ENCODE measurements at places on chromosomes 11 and 22. TPM values are rescaled to one million over a fixed set of nuclear protein-coding genes. Genes with fewer than 3 reads are reported as not detected.

- DNase-seq = no peak
Observed at GRCh38 chr11:116918925-116919655, 81.7 kb upstream of the APOA1 start.

Gene RAPSN
- 0.68 TPM for total RNA-seq

DNA sequence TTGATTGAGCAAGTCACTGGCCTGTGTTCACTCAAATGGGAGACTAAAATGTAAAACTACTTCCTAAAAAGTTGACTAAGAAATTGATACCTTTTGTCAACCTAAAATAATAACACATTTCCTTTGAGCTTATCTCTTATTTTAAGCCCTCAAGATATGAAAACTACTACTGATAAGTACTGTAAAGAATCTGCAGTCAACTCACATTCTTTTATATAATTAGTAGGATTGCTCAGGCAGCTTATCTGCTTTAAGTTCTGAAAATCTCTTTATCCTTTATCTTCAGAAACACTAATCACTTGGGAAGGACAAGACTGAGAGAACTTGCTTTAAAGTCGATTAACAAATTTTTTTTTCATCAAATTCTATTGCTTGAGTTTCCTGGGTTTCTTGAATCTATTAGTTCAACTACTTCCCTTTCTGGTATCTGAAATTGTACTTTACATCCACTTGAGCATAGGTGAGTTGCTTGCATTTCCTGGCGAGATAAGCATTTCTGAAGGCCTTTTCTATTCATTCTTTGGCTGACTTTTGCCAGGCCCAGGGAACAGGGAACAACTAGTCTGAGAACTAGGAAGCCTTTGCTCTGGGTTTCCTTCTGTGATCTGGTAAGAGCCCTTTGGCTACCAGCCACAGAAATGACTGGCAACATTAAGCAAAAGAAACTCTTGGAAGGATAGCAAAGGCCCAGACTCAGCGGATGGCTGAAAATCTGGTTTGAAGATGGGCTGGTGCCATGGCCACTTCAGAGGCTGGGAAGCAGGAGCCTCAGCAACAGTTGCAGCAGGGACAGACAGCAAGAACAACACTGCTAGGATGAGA is 19.3 kb upstream of the CSRP3 start:
- no peak for DNase-seq

DNA sequence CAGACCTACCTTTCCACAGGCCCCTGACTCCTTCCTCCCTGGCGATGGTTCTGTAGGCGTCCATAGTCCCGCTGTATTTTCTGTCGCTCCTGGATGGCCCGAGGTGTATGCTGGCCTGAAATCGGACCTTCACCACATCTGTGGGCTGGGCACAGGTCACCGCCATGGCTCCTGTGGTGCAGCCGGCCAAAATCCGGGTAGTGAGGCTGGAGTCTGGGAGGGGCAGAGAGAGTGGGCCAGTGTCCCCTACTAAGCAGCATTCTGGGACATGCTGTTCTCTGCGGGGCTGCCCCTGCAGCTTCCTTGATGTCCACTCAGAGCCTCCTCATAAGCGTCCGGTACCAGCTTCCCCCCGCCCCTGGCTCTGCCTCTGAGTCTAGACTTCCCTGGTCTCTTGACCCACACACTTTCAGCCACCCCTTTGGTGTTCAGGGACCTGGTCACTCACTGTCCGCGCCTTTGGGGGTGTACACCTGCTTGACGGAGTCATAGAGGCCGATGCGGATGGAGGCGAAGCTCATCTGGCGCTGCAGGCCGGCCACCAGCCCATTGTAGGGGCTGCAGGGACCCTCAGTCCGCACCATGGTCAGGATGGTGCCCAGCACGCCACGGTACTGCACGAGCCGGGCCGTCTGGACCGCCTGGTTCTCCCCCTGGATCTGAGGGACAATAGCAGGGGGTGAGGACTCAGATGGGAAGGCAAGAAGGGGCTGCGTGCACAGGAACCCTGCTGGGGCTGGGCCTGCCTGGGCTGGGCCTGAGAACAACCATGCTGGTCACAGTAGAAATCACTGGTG is 3.0 kb downstream of the UCP3 start:
- DNase-seq = no peak

Gene MRPL40
- 27.8 TPM for total RNA-seq

DNA sequence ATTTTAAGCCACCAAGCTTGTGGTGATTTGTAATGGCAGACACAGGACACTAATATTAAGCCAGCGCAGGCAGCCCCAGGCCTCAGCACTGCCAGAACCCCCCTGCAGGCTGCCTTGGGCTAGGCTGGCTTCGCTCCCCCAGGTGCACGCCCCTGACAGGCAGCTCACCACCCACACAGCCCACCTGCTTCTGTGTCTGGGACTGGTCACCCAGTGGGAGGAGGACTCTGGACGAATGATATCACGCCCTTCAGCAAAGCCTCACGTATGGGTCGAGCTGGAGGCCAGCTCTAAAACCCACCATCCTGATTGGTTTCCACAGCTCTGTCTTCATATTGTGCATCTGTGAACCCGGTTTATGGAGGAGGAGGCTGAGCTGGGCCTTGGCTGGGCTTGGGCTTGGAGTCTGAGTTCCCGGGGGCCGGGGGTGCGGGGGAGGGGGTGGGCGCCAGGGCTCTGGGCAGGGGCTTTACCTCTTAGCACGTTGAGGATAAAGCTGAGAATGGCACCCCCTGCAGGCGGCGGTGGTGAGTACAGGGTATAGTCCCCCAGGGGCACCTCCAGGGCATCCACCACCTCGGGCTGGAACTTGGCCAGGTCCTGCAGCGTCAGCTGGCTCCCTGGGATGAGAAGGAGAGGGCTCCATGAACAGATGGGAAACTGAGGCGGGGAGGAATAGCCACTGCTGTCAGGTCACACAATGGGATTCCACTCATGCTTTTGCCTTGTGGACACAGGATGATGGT is 13.8 kb downstream of the GGT5 start:
- DNase-seq = peak; percentile 61

DNA sequence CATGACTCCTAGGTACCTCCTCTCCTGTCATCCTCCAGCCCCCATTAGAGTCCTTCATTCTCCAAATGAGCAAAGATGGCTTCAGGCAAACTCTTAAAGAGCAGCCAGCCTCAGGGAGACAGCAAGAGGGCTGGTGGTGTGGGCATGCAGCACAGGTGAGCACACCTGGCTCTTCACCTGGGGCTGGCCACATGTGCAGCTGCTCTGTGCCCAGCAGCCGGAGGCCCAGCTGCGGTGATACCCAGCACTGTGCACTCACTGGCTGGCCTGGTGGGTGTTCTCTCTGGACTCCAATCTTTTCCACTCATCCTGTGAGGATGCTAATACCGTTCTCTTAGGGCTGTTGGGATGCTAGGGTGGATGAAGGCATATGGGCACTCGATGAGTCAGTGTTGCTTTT is 106.1 kb upstream of the PARVA start:
- DNase-seq = no peak

GRCh38 chr22:38484244-38484643 is 16.3 kb downstream of the KDELR3 start:
- DNase-seq = no peak

GRCh38 chr11:62905296-62905695 is 15.9 kb downstream of the CHRM1 start:
- DNase-seq = no peak

- no peak for DNase-seq
Observed at GRCh38 chr11:130876931-130877915, 39.1 kb downstream of the SNX19 start.

DNA sequence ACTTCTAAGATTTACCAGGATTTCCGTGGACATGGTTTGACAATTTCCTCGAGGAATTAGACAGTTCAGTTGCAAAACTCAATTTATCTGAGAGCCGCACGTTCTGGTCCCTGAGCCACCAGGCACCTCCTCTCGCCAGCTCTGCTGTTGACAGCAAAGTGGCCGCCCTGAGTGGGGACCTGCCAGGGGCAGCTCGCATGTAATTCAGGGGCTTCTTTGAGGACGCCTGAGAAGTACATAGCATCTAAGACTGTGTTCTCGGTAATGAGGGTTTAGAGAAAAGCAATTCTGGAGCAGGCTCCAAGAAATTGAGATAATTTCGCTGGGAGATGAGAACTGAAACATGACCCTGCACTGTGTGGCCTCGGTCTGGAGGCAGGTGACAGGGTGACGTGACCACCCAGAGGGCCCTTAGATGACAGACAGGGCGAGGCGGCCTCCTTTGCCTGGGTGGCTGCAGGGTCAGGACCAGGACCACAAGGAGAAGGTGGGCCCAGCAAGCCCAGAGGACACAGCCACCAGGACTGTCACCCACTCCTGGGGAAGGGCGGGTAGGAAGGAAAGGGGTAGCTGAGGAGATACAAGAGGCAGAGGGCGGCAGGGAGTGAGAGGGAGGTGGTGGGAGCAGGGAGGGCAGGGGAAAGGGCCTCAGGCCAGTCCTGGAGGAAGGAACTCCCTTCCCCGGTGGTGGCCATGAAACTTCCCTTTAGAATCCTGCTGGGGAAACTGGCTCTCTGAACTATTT is 55.0 kb downstream of the RTL6 start:
- no peak for DNase-seq

Gene NAALAD2
- 0.25 TPM for total RNA-seq

DNA sequence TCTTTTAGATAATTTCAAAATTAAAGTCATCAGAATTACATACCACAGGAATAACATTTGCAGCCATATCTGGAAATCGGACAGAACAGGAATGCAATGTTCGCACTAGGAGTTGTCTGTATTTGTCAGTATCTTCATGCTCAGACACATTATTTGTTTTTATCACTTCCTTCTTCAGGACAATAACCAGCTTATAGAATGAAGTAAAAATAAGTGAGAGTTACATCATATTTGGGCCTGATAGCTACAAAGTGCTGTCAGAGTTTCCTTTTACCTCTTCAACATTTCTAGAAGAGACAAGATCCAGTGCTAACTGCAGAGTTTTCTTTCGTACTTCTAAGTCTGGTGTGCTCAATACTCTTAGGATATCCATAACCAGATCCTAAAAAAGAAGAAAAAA is 18.9 kb downstream of the COPB1 start:
- no peak for DNase-seq

Gene DEUP1
- total RNA-seq = not detected

DNA sequence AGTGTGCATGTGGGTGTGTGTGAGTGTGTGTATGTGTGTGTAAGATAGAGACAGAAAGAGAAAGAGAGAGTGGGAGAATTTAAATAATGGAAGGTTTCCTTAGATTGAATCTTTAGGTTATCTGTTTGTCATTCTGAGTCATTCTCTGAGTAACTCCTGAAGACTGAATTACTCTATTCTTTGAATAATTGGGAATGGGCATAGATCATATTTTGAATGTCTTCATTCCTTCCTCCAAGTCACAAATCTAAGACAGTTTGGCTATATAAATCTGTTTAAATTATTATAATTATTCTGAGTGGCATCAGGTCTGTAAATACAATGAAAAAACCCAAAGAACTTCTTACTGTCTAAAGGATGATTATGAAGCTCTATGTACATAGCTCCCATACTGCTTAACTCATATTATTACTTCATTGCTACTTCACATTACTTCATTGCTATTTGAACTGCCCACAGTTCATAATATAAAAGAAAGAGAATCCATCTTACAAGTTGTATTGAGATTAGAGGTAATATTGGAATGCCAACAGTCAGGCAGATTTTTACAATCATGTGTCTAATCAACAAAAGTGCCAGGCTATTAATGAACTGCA is 346.6 kb upstream of the CCDC179 start:
- no peak for DNase-seq

DNA sequence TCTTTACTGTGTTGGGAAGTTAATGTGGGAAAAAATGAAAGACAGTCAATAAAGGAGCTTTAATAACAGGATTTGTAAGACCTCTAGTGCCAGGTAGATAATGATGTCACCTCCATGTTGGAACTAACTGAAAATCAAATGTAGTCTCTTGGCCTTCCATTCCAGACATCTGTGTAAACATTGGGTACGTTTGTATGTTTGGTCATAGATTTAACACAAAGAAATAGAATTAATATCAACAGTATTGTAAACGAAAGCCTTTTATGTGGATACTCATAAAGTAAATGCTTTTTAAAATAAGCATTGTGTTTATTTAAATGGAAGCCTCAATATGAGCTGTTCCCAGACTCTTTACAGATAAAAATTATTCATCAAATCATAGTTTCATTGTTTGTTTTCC is 605.7 kb downstream of the METTL15 start:
- no peak for DNase-seq

DNA sequence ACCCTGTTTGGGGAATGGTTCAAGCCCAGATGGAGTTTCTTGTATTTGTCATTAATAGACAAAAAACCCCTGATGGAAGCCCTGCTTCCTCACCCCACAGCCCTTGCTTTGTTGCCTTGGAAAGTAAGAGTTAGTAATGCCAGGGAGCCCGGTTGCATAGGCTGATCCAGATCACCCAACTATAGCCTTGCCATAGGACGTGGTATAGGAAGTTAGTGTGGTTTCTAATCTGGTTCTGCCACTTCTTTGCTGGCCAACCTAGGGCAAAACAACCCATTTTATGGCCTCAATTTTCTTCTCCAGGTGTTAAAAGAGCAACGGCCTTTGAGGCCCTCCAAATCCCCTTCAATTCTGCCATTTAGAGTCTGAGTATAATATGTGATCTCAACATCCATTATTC is 97.9 kb downstream of the STIM1 start:
- DNase-seq = no peak

DNA sequence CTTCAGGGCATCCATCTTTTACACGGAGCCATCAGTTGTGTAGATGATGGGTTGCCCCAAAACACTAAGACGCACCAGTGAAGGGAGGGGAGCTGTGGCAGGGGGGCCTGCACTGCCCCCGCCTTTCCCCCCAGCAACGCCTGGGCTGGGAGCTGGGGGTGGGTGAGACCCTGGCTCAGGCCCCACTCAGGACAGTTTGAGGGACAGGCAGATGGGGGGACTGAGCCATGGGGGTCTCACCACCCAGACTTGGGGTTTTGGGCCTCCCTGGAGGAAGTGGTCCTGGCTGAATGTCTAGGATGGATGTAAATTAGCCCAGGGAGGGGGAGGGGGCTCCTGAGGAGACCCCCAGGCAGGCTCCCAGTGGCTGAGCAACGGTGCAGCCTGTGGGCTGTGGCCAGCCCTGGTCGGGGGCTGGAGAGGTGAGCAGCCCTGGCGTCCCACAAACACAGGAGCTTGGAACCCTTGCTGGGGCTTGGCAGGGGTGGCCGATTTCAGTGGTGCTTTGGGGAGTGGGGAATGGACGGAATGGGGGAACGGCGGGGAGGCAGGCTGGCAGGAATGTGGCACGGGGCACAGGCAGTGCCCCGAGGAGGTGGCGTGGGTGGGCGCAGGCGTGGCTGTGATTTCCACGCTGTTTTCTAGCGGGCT is 6.1 kb downstream of the PARVB start:
- no peak for DNase-seq

GRCh38 chr11:88475991-88476418 is 138.5 kb upstream of the CTSC start:
- DNase-seq = no peak

GRCh38 chr11:113199866-113200265 is 114.5 kb upstream of the TTC12 start:
- DNase-seq = no peak

GRCh38 chr11:13333456-13333957 is 55.9 kb downstream of the BMAL1 start:
- peak; percentile 84 for DNase-seq

GRCh38 chr22:20619045-20619892 is 111.9 kb downstream of the MED15 start:
- no peak for DNase-seq

GRCh38 chr11:10796191-10796590 is 12.5 kb downstream of the EIF4G2 start:
- DNase-seq = no peak

- no peak for DNase-seq
Observed at GRCh38 chr22:47277531-47277930, 515.1 kb downstream of the TBC1D22A start.

Gene CD248
- 0.91 TPM for total RNA-seq
